Hematopoietic multipotent progenitor cell treated with erythropoietin and hydrocortisone succinate and interleukin-3 and kit ligand, for 6 days (in vitro differentiated cells): ENCODE measurements at places on chromosomes 6 and 20.

- no peak for DNase-seq
Measured at GRCh38 chr6:126181173-126181741, 158.7 kb upstream of the CENPW start.

DNA sequence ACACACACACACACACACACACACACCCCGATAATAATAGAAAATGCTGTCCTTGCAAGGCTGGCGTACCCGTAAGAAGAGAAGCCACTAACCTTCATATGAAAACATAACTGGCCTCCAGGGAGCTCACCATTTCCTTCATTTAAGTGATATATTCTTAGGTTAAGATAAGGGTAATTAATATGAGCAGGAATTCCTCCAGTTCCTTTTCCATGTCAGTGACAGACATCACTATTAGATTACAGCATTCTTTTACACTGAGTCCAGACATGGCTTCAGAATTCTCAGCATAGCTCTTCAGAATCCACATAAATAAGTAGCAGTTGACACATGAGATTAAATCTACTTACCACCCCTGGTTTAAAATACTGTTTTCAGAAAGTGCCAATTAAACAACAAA is 121.9 kb downstream of the SIM1 start:
- no peak for DNase-seq

- DNase-seq: no peak
Measured at GRCh38 chr20:45174434-45175364, at the start of gene PI3. PI3 (plus strand) TSS chr20:45174902; CDS start chr20:45174923, 21 bp downstream.

DNA sequence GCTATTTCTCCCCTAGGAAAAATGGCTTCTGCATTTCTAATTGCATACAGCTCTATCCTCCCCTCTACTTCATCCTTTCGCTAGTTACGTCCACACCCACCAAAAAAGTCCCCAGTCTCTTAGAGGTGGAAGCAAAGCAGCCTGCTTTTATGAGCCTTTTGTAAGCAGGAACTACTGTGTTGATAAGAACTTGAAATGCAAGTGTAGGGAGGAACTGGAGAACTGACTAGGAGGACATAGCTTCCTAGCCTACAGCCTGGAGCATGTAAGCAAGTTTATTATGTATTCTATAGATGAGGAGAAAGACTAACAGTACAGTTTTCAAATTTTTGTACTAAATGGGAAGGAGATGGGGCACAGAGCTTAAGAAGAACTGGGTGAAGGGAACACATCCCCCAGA is 10.3 kb downstream of the ARHGAP18 start:
- peak; percentile 42 for DNase-seq

DNA sequence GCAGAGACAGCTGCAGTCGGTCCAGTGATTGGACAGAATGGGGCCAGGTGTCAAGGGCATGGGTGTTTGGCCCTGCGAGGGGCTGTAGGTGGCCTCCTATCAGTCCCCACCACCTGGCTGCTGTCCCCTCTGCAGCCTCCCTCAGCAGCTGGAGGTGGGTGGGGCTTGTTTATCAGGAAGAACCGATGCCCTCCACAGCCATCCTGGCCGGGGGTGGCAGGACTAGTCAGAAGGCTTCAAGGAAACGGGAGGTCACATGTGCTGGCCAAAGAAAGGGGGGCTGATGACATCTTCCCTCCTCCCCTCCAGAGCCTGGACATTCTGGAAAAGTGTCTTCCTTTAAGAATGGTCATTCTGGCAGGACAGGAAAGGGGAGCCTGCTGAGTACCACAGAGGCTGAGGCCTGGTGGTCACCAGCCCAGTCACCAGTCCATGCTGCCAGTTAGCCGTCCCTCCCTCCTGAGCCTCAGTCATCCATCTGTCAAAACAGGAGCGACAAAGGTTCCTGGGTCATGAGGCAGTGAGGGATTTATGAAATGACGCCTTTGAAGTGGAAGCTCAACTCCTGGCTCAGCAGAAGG is 4.1 kb downstream of the FAM210B start:
- DNase-seq: peak; percentile 98

- peak; percentile 48 for DNase-seq
Measured at GRCh38 chr20:59141818-59142581, 21.6 kb upstream of the ZNF831 start.

GRCh38 chr20:46043556-46043955 is 14.5 kb downstream of the SLC12A5 start:
- no peak for DNase-seq

- DNase-seq: no peak
Measured at GRCh38 chr20:37240337-37241067, 21.1 kb downstream of the GHRH start.

GRCh38 chr6:51959744-51960383 is 127.5 kb downstream of the PKHD1 start:
- peak; percentile 77 for DNase-seq

GRCh38 chr6:158519300-158519699 is 40.6 kb upstream of the TMEM181 start:
- no peak for DNase-seq

- peak; percentile 46 for DNase-seq
Measured at GRCh38 chr6:14950103-14950969, 295.5 kb upstream of the JARID2 start.

DNA sequence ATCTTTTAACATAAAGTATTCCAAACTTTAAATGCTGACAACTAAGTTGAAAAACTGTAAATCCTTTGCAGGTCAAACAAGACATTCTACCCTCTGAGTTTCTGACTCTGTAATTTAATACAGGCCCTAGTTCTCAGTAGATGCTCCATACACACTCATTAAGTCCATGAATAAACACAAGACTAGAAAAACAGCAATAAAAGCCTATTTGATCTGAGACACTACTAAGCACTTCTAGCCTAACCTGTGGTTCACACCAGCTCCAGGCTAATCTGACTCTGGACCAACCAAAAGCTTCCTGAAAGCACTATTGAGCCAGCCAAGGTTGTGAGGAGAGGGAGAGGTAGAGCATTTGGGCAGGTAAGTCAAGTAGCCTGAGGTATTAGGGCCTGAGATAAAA is 103.9 kb downstream of the EPM2A start:
- no peak for DNase-seq

- DNase-seq: no peak
Measured at GRCh38 chr20:4216866-4217265, 201.5 kb upstream of the RNF24 start.

- DNase-seq: no peak
Measured at GRCh38 chr6:38021029-38021428, 201.5 kb downstream of the ZFAND3 start.

- no peak for DNase-seq
Measured at GRCh38 chr20:62914436-62914835, 11.9 kb downstream of the DIDO1 start.

DNA sequence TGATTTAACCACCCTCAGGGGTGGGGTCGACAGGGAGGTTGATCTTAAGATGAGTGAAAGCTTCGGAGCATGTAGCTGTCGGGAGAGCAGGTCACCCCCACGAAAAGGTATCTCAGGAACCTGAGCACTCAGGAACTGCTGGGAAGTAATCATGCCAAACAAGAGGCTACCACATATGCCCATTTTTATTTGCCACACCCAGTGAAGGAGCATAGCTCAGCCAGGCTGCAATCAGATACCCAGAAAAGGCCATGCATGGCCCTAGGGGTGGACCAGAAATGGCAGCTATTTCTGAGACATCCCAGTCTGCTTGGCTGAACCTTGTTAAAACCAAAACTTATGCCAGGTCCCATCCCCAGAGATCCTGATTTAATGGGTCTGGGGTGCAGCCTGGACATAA is 72.7 kb upstream of the ISM1 start:
- no peak for DNase-seq

- DNase-seq: no peak
Measured at GRCh38 chr20:10747019-10747418, 73.2 kb upstream of the JAG1 start.

DNA sequence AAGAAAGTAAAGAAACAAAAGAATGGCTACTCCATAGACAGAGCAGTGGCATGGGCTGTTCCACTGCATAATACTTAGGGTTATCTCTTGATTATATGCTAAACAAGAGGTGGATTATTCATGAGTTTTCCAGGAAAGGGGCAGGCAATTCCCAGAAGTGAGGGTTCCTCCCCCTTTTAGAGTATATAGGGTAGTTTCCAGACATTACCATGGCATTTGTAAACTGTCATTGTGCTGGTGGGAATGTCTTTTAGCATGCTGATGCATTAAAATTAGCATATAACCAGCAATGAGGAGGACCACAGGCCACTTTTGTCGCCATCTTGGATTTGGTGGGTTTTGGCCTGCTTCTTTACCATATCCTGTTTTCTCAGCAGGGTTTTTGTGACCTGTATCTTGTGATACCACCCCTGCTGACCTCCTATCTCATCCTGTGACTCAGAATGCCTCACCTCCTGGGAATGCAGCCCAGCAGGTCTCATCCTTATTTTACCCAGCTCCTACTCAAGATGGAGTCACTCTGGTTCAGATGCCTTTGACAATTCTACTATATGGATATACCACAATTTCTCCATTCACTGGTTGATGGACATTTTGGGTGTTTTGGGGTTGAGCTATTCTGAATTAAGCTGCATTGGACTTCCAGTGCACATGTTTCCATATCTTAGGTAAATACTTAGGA is 280.6 kb downstream of the FARS2 start:
- DNase-seq: no peak

- DNase-seq: peak; percentile 59
Measured at GRCh38 chr20:53739799-53740785, 146.5 kb upstream of the ZNF217 start.

DNA sequence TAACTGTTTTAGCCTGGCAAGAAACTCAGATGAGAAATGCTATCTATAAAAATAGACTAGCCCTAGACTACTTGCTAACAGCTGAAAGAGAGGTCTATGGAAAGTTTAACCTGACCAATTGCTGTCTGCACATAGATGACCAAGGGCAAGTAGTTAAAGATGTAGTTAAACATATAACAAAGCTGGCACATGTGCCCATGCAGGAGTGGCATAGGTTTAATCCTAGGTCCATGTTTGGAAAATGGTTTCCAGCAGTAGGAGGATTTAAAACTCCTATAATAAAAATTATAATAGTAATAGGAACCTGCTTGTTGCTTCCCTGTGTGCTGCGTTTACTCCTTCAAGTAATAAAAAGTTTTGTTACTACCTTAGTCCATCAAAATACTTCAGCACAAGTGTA is 51.2 kb upstream of the ADGRF4 start:
- no peak for DNase-seq

GRCh38 chr6:116247285-116247684 is 6.6 kb downstream of the TSPYL4 start:
- DNase-seq: no peak

DNA sequence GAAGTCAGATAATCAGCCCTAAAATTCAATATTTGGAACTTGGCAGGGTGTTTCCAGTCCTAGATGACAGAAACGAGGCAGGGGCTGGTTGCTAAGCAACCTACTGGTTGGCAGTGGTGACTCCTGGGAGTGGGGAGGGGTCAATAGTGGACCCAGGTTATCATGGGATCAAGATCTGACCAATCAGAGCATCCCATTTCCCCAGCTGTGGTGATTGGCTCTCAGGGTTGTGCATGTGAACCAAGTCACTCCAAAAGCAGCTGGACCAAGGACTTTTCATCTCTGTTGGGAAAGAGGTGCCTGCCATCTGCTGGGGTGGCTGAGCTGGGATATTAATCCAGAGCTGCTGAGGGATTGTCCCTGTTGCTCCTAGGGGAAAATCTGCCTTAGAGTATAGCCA is 253.4 kb downstream of the PREX1 start:
- peak; percentile 27 for DNase-seq

GRCh38 chr20:54176610-54177009 is 2.8 kb upstream of the CYP24A1 start:
- no peak for DNase-seq

DNA sequence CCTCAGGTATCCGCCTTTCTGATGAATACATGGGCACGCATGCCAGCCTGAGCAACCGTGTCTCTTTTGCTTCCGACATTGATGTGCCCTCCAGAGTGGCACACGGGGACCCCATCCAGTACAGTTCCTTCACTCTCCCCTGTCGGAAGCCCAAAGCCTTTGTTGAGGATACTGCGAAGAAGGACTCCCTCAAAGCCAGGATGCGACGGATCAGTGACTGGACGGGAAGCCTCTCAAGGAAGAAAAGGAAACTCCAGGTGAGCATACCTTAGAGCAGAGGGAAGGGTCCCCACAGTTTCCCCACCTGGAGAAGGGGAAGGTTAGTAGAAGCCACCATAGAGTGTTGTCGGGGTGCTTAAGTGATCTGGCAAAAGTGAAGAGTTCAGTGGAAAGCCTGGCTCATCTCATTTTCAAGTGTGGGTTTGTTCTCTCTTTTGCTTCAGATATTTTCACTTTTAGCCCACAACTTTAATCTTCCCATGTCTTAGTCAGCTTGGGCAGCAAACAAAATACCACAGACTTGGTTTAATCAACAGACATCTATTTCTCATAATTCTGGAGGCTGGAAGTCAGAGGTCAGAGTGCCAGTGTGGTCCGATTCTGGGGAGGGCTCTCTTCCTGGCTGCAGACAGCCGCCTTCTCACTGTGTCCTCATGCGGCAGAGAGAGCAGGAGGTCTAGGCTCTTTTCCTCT is 133.5 kb upstream of the CLDN20 start:
- DNase-seq: no peak

GRCh38 chr6:135052939-135053338 is 1.7 kb downstream of the HBS1L start:
- DNase-seq: peak; percentile 73

DNA sequence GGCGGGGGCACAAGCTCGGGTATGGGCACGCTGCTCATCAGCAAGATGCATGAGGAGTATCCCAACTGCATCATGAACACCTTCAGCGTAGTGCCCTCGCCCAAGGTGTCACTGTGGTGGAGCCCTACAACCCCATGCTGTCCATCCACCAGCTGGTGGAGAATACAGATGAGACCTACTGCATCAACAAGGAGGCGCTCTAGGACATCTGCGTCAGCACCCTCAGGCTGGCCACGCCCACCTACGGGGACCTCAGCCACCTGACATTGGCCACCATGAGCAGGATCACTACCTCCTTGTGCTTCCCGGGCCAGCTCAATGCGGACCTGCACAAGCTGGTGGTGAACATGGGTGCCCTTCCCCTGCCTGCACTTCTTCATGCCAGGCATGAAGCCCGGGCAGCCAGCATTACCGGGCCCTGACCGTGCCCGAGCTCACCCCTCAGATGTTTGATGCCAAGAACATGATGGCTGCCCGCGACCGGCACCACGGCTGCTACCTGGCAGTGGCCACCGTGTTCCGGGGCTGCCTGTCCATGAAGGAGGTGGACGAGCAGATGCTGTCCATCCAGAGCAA is 12.8 kb downstream of the GABRR2 start:
- DNase-seq: no peak

- no peak for DNase-seq
Measured at GRCh38 chr6:110482774-110483400, 6.5 kb upstream of the SLC22A16 start.

GRCh38 chr20:64151633-64152530 is 12.4 kb upstream of the MYT1 start:
- no peak for DNase-seq
